T-helper 17 cell (primary cell): ENCODE measurements at places on chromosomes 6 and 20. TPM values are rescaled to one million over a fixed set of nuclear protein-coding genes. Genes with fewer than 3 reads are reported as not detected.

- DNase-seq = no peak
- no peak overlapping the region for H3K4me3 ChIP-seq
- no peaks in the 10 kb centered on the region for H3K27me3 ChIP-seq
- H3K36me3 ChIP-seq = peaks cover 16% of the 10 kb centered on the region
- H3K27ac ChIP-seq = no peak overlapping the region
- H3K4me1 ChIP-seq = peaks cover 21% of the 10 kb centered on the region
These were observed 10.7 kb downstream of the PXMP4 start for GRCh38 chr20:33709398-33709797.

Gene CASS4
- 7.1 TPM for total RNA-seq

GRCh38 chr6:18503593-18504231 is 116.6 kb downstream of the RNF144B start:
- no peak overlapping the region for H3K4me3 ChIP-seq
- DNase-seq = peak; percentile 12
- H3K27ac ChIP-seq = no peak overlapping the region

GRCh38 chr6:14771016-14771415 is 474.9 kb upstream of the JARID2 start:
- DNase-seq = no peak
- H3K4me3 ChIP-seq = no peak overlapping the region
- peaks cover 12% of the 10 kb centered on the region for H3K27me3 ChIP-seq
- H3K4me1 ChIP-seq = peaks cover 2% of the 10 kb centered on the region
- H3K27ac ChIP-seq = no peak overlapping the region

GRCh38 chr6:88843040-88843439 is 120.4 kb downstream of the RNGTT start:
- H3K4me1 ChIP-seq = peaks cover 5% of the 10 kb centered on the region
- H3K27ac ChIP-seq = no peak overlapping the region
- DNase-seq = no peak
- no peaks in the 10 kb centered on the region for H3K27me3 ChIP-seq
- H3K4me3 ChIP-seq = no peak overlapping the region
- H3K36me3 ChIP-seq = peaks cover 11% of the 10 kb centered on the region

Gene SHLD1
- total RNA-seq = 9.2 TPM

DNA sequence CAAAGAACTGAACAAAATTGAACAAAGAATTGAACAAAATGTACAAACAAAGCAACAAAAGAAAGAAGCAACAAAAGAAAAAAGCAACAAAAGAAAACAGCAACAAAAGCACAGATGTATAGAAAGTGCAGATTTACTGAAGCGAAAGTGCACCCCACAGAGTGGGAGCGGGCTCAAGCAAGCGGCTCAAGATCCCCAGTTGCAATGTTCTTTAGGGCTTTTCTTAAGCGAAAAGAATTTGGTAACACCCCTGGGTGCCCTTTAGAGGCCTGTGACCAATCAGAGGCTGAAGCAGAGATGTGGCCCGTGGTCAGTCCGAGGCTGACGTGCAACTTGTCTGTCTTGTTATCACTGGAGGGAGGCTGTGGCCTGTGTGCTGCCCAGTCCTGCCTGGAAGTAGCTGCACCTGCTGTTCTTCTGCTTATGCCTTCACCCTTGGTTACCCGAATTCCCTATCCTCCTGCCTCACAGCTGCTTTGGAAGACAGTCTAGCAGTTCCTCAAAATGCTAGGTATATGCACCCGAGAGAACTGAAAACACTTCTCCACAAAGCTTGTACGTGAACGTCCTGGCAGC is 13.2 kb upstream of the KIF25 start:
- H3K27ac ChIP-seq = no peak overlapping the region
- no peak overlapping the region for H3K4me3 ChIP-seq
- no peaks in the 10 kb centered on the region for H3K36me3 ChIP-seq
- DNase-seq = no peak
- H3K4me1 ChIP-seq = peaks cover 3% of the 10 kb centered on the region
- no peaks in the 10 kb centered on the region for H3K27me3 ChIP-seq

Gene OR12D3
- total RNA-seq = not detected

- peak overlapping the region; percentile 71 for H3K27ac ChIP-seq
- H3K27me3 ChIP-seq = no peaks in the 10 kb centered on the region
- no peaks in the 10 kb centered on the region for H3K4me1 ChIP-seq
- DNase-seq = no peak
- no peak overlapping the region for H3K4me3 ChIP-seq
These were observed 10.7 kb downstream of the SDC4 start for GRCh38 chr20:45337367-45338120.

DNA sequence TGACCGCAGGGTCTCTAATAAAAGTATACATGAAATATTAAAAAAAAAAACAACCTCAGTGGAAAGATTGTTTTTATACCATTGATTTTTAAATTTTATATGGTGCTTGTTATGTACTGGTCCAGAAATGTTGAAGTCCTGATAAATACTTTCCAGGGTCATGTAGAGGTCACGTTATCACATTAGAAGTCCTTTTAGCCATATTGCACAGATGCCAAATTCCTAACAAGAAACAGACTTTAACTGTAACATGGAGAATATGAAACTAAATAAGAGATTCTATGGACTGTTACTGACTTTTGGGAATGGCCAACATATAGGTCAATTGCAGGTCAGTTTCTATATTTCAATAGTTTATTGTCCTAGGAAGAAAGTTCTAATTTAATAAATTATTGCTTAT is 89.0 kb downstream of the ADGRB3 start:
- H3K27me3 ChIP-seq = no peaks in the 10 kb centered on the region
- H3K27ac ChIP-seq = no peak overlapping the region
- H3K36me3 ChIP-seq = no peaks in the 10 kb centered on the region
- H3K4me3 ChIP-seq = no peak overlapping the region
- no peak for DNase-seq

GRCh38 chr6:29561606-29562181 is 2.2 kb upstream of the UBD start:
- peaks cover 68% of the 10 kb centered on the region for H3K27me3 ChIP-seq
- no peak overlapping the region for H3K4me3 ChIP-seq
- H3K36me3 ChIP-seq = no peaks in the 10 kb centered on the region
- H3K4me1 ChIP-seq = peaks cover 7% of the 10 kb centered on the region
